ENCODE measurements at places on chromosomes 7 and 10.

DNA sequence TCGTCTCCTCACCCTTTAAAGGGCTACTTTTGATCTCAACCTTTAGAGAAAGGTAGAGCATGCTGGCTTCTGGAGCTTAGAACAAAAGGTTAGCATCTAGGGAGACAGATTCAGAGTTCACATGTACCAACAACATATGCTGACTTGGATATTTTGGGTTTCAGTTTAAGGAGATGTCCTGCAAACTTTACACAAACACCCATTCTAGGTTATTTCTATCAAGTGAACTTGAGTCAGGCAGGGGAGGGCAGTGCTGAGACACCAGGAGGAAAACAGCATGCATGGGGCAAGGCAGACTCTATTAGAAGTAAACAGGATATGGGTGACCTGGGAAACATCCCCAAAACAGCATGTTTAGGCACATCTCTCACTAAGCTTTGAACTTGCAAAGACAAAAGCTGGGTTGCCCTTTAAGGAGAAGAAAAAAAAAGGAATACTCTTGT lies 43.8 kb downstream of the ARL4A start:
- DNase-seq = no peak

DNA sequence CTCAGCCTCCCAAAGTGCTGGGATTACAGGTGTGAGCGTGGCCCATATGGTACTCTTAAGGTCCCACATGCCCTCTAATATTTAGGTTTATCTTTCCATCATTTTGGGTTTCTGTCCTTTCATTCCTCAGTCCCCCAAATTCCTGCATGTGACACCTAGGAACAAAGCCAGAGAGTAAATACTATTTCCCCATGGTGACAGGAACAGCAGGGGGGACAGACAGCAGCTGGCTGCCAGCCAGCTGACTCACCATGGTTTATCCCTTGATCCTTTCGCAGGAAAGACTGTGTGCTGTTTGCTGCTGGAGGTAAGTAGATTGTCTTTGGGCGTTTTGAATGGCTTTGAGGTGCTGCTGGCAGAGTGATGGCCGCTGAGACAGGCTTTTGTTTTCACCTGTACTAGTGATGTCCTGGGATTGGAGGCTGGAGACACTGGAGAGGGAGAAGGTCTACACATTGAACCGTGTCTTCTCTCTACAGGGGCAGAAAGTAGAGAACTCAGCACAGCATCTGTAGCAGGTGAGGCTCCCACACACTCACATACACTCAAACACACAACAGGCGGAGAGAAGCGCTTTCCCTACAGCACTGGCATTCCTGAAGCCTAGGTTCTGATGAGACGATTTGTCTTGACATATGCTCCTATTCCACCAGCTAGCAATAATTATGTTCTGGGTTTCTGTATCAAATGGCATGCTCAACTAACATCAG lies 83.7 kb upstream of the EFCAB10 start:
- peak; percentile 75 for DNase-seq

DNA sequence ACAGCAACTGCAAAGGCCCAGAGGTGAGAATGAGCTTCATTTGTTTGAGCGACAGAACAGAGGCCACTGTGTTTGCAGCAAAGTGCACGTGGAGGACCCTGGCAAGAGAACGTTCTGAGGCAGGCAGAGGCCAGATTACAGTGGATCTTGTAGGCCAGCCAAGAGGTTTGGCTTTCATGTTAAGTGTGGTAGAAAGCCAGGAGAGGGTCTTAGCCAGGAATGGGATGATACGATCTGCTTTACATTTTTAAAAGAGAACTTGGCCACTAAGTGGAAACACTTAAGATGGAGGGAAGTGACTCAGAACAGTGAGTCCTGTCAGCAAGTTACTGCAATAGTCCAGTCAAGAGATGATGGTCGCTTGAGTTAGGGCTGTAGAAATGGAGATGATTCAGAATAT lies 4.6 kb downstream of the CCDC136 start:
- DNase-seq = no peak

GRCh38 chr10:28664369-28664740 lies 13.0 kb upstream of the BAMBI start:
- DNase-seq = no peak

DNA sequence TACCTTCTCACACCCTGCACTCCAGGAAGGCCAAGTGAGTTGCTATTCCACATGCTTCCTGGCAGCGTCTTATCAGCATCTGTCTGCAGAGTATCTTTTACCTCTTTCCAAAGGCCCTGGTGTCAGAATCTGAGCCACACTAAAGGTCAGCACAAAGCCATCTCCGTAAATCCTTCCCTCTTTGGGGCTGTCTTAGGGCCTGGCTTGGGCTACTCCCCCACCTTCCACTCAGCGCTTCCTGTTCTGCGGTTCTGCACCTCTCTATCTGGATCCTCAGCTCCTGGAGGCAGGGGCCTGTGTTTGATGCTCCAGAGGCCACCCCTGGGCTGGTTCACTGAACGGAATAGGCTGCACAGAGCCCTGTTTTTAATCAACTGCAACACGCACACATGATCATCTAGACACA lies 334.8 kb upstream of the GALNT17 start:
- DNase-seq = no peak

GRCh38 chr10:25465582-25466372 lies 291.0 kb downstream of the GPR158 start:
- peak; percentile 69 for DNase-seq

DNA sequence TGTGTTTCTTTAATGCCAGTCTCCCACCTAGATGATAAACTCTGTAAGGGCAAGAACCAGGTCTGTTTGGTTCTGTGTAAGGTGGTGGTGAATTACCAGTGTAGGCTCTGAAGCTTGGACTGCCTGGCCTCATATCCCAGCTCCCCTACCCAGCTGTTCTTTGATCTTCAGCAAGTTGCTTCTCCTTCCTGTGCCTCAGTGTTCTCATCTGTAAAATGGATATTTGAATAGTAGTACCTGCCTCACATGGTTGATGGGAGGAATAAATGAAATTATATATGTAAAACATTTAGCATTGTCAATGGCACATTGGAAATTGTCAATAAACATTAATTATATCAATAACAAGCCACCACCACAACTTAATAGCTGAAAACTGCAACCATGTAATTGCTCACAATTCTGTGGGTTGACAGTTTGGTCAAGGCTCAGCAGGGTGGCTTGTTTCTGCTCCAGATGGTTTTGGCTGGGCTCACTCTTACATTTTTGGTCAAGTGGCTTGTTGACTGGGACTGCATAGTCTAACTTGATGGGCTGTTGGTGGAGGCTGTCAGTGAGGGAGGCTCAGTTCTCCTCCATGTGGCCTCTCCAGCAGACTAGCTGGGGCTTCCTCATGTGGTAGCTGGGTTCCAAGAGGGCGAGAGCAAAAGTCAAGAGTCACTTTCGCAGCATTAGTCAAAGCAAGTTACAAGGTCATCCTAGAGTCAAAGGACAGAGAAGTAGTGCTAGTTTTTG lies 84.5 kb upstream of the DUSP5 start:
- no peak for DNase-seq

DNA sequence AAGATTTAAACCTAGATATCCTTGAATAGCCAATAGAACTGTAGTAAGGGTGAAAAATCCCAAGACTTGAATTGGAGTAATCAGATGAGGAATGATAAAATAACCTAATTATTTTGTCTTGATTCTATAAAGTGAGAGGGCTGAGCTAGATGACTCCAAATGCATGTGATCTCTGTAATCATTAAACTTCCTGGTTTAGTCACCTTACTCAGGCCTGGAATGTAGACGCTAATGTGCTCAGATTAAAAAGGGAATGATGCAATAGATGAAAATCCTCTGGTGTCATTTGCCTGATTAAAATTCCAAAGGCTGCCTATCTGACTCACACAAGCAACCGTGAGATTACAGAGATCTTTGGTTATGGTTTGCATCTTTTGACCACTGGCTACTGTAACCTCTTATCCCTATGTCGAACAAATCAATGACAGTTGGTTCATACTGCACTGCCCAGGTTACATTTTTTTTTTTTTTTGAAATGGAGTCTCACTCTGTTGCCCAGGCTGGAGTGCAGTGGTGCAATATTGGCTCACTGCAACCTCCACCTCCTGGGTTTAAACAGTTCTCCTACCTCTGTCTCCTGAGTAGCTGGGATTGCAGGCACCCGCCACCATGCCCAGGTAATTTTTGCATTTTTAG lies 2.9 kb upstream of the HKDC1 start:
- no peak for DNase-seq

DNA sequence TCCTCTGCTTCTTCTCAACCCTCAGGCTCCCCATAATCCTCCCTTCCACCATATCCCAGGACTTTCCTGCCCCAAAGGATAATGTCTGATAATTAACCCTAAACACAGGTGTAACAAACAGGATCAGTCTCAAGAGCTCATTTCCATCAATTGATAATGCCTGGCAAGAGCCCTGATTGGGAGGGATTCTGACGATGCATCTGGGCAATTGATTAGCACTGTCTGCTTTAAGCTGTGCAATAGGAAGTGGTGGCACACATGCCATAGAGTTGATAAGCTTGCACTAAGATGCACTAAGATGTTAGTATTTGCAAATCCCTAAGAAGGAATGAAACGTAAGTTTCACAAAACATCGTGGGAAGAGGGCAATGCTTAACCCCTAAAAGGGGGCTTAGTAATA lies 27.4 kb upstream of the EGR2 start:
- no peak for DNase-seq

GRCh38 chr7:30148951-30149459 lies 14.2 kb downstream of the MTURN start:
- DNase-seq = no peak

GRCh38 chr7:12403287-12404181 lies at the start of gene VWDE:
Gene VWDE, minus strand, starts transcription at chr7:12403865. Its CDS starts 149 bp downstream, at chr7:12403716.
- no peak for DNase-seq

DNA sequence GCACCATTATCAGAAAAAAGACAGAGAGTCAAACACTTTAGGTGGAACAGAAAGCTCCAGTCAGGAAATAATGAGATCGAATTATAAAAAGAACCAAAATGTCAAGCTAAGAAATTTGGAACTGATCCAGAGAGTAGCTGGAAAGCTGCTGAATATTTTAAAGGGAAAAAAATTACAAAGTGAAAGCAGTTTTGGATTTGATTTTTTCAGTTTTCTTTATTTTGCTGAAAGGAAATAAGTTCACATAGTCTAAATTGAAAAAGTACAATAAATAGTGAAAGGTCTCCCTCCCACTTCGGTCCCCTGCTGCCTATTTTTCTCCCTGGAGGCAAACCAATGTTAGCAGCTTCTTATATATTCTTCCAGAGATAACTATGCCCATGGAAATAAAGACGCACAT lies 11.3 kb upstream of the TOMM7 start:
- DNase-seq = no peak

DNA sequence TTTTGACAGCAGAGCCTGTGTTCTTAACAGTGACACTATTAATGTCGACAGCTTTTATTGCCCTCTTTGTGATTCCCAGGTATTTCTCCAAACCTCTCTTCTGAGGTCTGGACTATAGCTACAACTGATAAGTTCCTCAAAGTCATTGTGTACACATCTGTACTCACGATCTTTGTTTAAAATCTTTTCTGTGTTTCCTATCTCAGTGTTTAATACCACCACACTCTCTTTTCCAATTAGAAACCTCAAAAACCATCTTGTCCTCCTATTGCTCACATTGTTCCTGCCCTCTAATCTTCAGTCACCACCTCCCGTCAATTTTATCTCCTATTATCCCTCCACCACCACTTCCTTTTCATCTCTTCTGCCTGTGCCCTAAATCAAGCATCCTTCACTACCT lies 12.9 kb upstream of the WASL start:
- no peak for DNase-seq

- peak; percentile 42 for DNase-seq
These were observed 520 bp downstream of the ELAPOR2 start for GRCh38 chr7:87058744-87059524.

DNA sequence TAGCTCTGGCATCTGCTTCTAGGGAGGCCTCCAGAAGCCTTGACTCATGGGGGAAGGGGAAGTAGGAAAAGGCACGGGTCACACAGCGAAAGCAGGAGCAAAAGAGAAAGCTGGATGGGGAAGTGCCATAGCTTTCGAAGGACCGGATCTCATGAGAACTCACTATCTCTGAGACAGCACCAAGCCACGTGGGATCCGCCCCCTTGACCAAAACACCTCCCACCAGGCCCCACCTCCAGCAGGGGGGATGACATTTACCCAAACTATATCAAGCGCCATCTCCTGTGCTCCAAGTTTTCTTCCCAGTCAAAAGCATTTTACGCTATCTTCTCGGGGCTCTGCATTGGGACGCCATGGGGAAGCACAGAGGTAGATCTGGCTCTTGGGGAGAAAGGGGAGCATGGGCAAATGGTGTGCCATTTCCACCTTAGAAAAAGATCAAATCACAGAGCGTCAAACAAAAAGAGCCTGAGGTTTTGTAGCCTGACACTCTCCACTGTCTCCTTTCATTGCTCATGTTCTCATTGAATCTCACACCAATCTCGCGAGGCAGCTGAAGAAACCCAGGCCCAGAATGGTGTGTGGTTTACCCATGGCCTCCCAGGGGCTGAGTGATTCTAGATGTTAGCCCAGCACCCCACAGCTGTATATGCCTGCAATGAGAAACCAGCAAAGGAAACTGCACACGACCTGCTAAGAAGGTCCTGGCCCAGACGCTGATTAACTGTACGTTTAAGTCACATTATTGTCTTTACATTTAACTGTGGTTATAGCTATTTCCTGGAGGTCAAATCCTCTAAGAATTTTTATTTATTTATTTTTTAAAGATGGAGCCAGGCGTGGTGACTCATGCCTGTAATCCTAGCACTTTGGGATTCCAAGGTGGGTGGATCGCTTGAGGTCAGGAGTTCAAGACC lies 8.1 kb upstream of the OLAH start:
- peak; percentile 39 for DNase-seq

DNA sequence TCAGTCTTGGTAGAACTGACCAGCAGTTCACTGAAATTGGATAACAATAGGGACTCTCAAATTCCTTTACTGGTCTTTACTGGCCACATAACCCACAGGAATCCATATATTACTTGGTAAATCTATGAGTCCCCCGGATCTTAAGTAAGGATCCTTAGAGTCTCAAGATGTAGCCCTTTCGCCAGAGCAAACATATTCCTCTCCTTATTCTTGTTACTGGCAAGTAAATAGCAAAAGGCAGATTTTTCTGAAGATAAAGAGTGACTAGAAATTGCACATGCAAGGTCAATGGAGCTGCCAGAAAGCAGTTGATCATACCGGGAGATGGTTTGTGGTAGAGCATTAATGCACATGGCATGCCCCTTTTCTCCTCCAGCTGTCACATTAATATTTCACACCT lies 283.0 kb downstream of the HDAC9 start:
- DNase-seq = peak; percentile 42

DNA sequence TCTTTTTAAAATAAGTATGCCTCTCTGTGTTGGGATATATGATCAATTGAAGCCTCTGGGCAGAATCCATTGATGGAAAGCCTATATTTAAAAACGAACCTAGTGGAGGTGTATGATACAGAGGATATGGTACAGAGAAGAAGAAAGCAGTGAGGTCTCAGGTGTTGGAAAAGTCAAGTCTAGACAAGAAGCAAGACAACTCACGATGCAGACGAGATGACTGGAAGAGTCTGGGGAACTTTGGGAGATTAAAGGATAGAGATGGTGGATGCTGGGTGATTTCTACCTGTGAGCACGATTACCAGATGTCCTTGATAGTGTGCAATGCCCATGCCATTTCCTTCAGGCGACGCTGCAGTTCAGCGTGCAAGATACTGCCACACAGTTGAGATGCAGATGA lies 524.7 kb upstream of the GALNT17 start:
- DNase-seq = no peak

All from SJCRH30 (cell line).